Aorta (tissue), 5 donors: ENCODE measurements at places on chromosomes 3 and 15. TPM values are rescaled to one million over a fixed set of nuclear protein-coding genes. Genes with fewer than 3 reads are reported as not detected.

GRCh38 chr15:74454764-74455500, 6.0 kb downstream of the UBL7 start:
- no peak for DNase-seq

- no peak for DNase-seq
Observed at GRCh38 chr3:48928679-48929078, 10.0 kb downstream of the ARIH2 start.

DNA sequence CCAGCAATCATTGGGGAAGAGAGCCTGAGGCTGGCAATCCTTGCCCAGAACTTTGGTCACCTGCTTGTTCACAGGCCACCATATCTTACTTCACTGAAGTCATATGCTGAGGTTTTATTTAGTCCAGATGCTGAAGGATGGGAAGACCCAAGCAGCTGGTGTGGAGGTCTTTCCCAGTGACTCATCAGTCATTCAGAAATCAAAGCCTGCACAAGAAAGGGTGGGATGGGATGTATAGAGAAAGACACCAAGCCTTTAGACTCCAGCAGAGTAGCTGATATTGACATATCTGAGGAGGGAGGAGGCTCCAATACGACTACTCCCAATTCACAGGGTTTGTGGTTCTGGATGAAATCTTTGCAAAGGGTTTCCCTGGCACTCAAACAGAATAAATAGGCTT, 13.0 kb upstream of the PHLDB2 start:
- DNase-seq = no peak

DNA sequence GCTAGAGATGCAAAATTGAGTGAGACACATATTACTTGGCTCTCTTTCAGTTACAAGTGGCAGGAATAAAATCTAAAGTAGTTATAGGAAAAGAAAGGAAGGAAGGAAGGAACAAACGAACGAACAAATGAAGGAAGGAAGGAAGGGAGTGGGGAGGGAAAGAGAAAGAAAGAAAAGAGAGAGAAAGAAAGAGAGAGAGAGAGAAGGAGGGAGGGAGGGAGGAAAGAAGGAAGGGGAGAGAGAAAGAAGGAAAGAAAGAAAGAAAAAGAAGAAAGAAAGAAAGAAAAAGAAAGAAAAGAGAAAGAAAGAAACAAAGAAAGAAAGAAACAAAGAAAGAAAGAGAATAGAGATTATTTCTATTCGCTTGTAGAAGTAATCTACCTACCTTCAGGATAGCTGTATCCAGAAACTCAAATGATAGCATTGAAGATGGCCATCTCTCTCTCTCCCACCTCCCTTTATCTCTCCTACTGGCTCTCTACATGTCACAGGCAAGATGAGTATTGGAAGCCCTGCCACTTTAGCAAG, 229.7 kb upstream of the TLE3 start:
- no peak for DNase-seq

DNA sequence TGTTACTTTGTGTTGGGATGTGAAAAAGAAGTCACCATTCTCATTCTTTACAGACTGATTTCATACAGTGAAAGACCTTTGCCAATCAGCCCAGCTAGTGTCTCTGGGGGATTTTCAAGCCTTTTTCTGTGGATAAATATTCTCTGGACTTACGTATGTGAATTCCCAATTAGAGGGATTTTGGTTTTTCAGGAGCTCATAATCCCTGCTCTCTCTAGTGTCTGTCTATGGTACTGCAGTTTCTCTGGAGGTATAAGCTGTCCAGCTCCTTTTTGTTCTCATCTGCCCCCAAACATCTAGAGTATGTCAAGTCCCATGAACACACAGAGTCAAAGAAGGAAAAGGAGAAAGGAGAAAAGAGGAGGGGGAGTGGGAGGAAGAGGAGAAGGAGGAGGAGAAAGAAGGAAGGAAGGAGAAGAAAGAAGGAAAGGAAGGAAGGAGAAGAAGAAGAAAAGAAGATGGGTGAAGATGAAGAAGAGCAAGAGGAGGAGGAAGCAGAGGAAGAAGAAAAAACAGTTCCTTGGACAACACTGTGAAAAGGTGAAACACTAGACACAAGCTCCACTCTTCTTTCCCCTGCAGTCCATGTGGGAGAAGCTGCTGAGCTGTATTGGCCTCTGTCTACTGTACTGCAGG, 218.6 kb downstream of the GREM1 start:
- no peak for DNase-seq

- no peak for DNase-seq
Observed at GRCh38 chr3:22685597-22685996, 517.5 kb upstream of the UBE2E2 start.

GRCh38 chr3:45795882-45796765, at the start of gene SLC6A20:
SLC6A20 (minus strand) TSS chr3:45796536; CDS start chr3:45796419, 117 bp downstream.
- DNase-seq = no peak

The GLDN gene
- 23.0 TPM for total RNA-seq

The SEMA6D gene
- 9.0 TPM for total RNA-seq

The NDUFB5 gene
- 32.5 TPM for total RNA-seq

The XYLB gene
- 6.2 TPM for total RNA-seq

The ALDH1L1 gene
- 31.2 TPM for total RNA-seq

The IL20RB gene
- 2.9 TPM for total RNA-seq

The AMOTL2 gene
- total RNA-seq = 118 TPM

The NME9 gene
- total RNA-seq = not detected
